H9 (cell line): ENCODE measurements at places on chromosomes 1 and 21.

DNA sequence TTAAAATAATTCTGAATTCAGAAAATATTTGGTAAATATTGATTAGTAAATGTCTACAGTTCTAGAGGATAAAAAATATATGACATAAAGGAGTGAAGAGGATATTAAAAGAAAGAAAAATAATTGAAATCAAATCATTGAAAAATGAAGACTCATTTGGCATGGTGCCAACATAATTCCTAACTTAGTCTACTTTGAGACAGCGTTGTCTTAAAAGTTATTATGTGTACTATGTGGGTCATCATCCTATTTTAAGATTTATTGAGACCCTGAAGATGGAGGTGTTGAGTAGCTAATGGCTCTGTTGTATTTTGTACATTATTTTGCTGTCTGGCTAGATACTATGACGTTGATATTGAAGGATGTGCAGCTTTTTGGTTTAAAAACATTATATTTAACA is 156.7 kb upstream of the PTGFR start:
- DNase-seq: no peak

- DNase-seq: no peak
These were observed 575.9 kb downstream of the USP25 start for GRCh38 chr21:16305686-16306085.

DNA sequence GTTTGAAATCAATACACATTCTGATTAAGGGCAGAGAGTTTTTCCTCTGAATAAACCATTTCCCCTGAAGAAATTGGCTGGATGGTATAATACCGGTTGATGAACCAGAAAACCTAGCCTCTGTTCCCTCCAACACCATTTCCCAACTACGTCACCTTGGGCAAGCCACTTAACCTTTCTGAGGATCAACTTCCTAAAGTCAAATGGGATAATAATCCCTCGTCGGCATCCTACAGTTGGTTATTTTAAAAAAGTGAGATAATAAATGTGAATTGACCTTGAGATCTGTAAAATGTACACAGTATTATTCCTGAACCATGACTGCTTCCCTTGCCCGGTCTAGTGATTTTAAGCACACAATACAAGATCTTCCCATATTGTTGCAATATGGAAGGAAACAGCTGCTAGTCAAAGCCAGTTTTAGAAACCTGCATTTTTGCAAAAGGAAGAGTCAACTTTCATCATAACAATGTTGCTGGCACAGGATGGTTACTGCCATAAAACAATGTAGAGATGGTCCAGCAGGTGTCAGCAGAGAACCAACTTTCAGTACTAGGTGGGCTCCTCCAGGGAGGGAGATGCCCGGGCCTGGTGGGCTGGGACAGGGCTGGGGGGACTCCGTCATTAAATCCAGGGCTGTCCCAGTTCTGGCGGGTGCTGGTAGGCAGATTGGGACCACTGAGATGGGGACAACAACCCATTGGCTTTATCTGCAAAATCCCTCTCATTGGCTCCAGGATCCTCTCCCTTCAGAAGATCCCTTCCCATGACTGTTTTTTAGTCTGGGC is 5.2 kb upstream of the HLX start:
- peak; percentile 60 for DNase-seq

DNA sequence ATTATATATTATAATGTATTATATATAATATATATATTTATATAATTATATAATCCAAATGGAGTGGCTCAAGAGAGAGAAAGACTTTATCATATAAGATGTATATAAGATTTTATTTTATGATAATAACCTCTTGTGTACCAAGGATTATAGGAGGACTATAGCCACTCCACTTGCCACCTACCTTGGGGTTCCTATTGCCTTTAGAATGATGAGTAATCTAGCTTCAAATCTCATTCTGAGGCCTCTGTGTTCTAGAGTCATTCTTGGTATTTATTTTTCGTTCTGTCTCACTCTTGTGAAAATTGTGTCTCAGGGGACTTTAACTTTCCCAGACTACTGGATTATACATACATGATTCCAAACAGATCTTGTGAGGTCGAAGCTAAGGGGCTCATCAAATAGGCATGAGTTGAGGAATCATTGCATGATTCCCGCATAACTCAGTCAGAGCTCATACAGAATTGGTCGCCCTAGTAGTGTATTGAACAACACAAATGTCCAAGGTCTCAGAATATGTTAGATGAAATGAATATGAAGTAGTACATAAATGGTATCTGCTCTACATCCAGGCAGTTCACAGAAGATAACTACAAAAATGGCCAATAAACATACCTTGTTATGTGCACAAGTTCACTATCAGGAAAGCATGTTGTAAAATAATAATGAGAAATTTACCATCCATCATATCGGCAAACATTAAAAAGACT is 159.5 kb upstream of the RNPC3 start:
- DNase-seq: no peak

DNA sequence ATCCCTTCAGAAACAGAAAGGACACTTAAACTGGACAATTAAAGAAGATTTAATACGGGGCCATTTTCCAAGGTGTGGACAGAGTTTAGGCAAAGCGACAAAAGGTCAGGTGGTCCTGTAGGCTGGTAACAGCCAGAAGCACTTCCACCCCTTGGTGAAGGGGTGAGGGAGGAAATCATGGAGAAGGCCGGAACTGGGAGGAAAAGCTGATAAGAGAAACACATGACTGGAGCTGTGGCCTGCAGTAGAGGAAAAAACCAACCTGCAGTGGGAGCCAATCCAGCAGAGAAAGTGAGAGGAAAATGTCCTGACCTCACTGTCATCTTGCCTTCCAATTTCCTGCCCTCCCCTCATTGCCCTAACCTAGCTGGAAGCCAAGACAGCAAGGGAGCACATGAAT is 249.8 kb downstream of the LMO4 start:
- no peak for DNase-seq

DNA sequence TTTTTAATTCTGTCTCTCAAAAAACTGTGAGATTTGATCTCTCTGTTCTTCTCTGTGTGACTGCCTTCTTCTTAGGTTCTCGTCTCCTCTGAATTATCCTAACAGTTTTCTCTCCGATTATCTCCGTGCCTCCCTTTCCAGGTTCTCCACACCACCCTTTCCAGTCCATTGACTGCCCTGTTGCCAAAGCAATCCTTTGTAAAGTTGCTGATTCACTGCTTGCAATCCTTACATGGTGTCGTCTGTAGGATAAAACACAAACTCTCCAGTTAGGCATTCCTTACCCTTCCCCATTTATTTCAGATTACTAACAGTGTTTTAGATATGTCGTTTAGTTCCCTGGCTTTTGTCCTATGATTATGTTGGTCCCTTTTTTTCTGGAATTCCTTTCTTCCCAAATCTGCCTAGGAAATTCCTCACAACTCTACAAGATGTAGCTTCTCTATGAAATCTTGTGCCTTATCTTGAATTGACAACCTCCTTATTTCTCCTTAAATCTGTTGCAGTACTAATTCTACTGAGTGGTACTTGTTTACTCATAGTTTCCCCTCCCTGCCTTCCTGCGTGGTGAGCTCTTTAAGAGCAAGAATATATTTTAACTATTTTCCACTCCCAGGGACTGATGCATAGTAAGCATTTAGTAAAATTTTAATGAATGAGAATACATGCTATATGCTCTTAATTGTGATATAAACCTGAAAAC is 22.3 kb downstream of the RCOR3 start:
- DNase-seq: no peak

GRCh38 chr1:184828369-184828717 is 73.7 kb upstream of the EDEM3 start:
- DNase-seq: no peak

GRCh38 chr1:93712741-93713140 is 31.1 kb upstream of the BCAR3 start:
- DNase-seq: no peak

DNA sequence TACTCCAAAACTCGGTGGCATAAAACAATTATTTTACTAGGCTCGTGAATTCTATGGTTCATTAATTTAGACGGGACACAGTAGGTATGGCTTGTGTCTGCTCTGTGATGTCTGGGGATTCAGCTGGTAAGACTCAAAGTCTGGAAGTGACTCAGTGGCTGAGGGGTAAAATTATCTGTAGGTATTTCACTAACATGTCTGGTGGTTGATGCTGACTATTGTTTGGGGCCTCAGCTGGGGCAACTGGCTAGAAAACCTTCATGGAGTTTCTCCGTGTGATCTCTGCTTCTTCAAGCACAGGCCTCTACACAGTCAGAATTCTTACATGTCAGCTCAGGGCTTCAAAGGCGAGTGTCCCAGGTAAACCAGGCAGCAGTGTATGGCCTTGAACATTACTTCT is 41.2 kb upstream of the KLF17 start:
- no peak for DNase-seq

- DNase-seq: no peak
These were observed 151.2 kb downstream of the KIF26B start for GRCh38 chr1:245306020-245306419.

- no peak for DNase-seq
These were observed 13.5 kb upstream of the CACNA1E start for GRCh38 chr1:181469829-181470228.

- DNase-seq: no peak
These were observed 5.4 kb downstream of the BCAN start for GRCh38 chr1:156647351-156647750.

DNA sequence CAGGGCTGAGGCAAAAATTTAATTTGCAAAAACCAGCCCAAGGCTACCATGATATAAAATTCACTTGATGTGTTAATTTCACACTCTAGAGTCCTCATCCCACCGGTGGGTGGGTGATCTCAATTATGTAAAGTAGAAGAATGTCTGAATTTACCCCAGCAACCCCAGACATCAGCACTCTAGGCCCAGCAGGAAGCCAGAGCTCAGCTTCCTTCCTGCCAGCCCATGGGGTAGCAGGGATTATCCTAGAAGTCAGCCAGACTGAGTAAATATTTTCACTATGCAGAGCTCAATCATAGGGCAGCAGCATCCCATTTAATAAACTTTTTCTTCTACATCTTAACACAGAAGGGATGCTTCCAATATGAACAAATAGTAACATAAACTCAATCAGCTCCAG is 71.0 kb downstream of the SIPA1L2 start:
- DNase-seq: no peak

DNA sequence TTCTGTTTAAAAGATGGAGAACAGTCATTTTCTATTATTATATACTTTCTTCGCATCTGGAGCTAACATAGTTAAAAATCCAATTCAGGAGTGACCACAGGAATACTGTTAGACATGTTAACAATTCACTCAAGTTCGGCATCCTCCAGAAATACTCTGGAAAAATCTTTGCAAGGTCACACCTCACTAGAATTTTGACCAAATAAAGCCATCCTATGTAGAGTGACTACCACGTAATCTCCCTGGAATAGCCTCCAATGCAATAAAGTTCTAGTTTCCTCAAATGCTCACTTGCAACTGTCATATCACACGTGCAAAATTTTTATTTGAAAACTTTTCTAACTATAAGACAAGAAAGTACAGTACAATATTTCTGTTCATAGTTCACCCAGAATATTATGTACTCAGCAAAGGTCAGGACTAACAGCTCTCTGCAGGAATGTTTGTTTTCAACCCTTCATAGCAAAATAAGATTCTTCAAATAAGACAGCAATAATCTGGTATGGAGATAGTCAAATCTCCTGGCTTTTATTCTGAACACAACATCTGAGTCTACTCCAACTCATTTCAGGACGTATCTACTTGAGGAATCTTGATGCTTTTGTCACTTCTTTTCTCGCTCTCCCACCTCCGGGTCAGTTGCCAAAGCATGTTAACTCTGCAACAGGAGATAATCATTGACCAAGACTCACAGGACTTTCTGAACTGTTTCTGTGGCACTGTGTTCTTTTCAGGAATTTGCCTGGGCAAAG is 82.6 kb downstream of the GDAP2 start:
- DNase-seq: no peak

GRCh38 chr1:67451815-67452214 is 21.6 kb upstream of the SERBP1 start:
- DNase-seq: no peak

DNA sequence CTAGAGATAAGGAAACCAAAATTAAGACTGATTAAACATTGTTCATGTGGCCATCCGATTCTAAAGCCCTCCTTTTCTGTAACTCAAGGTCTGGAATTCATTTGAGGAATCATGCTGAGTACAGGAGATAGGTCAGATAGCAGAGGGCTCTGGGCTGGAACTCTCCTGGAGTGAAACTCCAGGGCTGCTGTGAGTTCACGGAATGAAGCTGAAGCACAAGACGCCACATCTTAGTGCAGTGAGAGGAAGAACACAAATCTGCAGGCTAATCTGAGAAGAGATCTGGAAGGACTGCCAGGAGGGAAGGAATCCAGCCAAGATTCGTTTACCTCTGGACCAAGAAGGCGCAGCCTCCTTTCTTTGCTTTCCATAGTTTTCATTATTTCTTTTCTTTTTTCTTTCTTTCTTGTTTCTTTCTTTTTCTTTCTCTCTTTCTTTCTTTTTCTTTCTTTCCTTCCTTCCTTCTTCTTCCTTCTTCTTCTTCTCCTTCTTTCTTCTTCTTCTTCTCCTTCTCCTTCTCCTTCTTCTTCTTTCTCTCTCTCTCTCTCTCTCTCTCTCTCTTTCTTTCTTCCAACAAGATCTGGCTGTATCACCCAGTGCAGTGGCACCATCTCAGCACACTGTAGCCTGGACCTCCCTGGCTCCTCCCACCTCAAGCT is 74.8 kb upstream of the ATP1B1 start:
- no peak for DNase-seq

GRCh38 chr1:216553040-216553439 is 129.8 kb upstream of the USH2A start:
- DNase-seq: no peak

GRCh38 chr1:186738926-186739325 is 58.7 kb upstream of the PTGS2 start:
- DNase-seq: no peak

DNA sequence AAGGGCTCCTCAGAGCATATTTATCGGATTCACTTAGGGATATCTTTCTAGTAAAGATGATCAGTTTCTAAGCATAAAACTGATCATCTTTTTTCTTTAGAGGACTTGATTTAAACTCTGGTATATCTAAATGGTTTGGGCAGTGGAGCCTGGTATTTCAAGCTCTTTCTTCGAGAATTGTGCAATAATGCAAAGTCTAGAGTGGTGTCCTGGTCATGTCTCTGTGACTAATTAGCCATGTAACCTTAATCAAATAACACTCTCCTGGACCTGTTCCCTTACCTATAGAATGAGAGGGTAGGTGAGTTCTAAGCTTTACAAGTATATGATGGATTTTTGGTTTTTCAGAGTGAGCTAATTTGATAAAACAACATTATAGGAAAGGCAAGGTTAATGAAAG is 225.2 kb downstream of the RPS6KC1 start:
- no peak for DNase-seq
